ENCODE measurements at places on chromosomes 6 and 20.

GRCh38 chr20:51596668-51597388, 54.3 kb upstream of the NFATC2 start:
- DNase-seq = no peak

DNA sequence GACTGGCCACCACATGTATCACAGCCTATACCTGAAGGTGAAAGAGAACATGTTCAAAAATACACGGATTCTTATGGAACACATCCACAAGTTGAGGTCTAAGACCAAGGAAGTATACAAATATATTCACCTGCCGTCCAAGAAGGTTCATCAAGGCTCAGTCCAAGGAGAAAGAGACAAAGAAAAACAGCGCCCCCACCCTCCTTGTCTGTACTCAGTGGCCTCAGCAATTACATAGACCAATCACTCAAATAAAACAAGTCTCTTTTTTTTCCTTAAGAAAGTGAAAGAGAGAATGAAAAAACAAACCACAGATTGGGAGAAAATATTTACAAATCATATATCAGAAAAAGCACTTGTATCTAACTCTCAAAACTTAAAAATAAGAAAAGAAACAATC, 19.5 kb downstream of the CPXM1 start:
- no peak for DNase-seq

- DNase-seq = no peak
Observed at GRCh38 chr6:139392794-139393193, 18.3 kb upstream of the CITED2 start.

GRCh38 chr20:46006022-46006705, 2.5 kb upstream of the MMP9 start:
- no peak for DNase-seq

- no peak for DNase-seq
Observed at GRCh38 chr6:9638861-9639260, 776.0 kb downstream of the TFAP2A start.

DNA sequence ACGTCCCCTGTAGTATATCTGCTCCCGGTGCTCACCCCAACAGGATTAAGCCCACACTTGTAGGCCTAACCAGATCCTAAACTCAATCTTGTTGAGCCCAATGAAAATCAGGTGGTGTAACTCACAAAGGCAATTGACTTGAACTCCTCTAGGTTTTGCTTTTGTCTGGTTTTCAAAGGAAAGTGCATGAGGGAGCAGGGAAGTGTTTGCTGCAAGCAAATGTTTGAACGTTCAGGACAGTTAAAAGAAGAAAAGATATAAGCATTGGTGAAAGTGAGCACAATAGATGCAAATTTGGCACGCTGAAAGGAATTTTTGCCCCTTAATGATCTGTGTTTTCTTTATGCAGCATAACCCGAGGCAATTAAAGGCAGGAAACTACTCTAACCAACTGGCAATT, 212.6 kb downstream of the PLCB1 start:
- no peak for DNase-seq

- DNase-seq = no peak
Observed at GRCh38 chr6:151948002-151948743, 140.7 kb downstream of the ESR1 start.
